ENCODE measurements at places on chromosomes 2 and 18.

GRCh38 chr18:31634331-31634713, 42.6 kb downstream of the TTR start:
- DNase-seq, result no peak

DNA sequence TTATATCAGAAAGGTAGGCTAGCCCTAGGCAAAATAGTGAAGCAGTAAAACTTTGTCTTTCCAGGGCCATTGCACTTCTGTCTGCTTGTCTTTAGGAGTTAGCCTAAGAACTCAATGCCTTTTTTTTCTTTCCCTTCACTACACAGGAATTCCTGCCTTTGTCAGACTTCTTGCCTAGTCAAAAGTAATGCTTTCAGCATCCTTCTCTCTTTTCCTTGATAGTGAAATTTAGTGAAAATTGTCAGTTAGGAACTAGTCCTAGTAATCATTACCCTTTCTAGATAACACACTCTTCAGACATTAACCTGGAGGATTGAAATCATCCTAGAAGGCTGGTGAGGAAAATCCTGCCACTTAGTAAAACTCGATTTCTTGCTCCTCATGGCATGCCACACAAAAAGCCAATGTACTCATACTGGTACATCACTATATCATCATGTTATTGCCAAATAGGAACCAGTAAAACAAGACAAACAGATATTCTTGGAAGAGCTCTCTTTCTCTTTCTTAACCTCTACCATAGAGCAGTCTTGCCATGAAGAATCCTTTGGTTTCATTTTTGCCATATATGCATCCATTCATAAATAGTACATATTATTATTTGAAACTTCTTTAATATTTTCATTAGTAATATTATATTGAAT, 320.5 kb downstream of the CTNNA2 start:
- no peak for DNase-seq

GRCh38 chr2:186339716-186340115, 146.3 kb upstream of the ZC3H15 start:
- no peak for DNase-seq

GRCh38 chr2:14720739-14721138, 88.2 kb downstream of the LRATD1 start:
- no peak for DNase-seq

GRCh38 chr2:7111626-7112025, 194.4 kb downstream of the RNF144A start:
- DNase-seq, result no peak

- no peak for DNase-seq
Measured at GRCh38 chr2:213156717-213157116, 5.3 kb upstream of the IKZF2 start.

GRCh38 chr2:214328941-214329340, 81.9 kb upstream of the VWC2L start:
- DNase-seq, result no peak

GRCh38 chr2:222606306-222606705, 49.6 kb downstream of the FARSB start:
- no peak for DNase-seq

DNA sequence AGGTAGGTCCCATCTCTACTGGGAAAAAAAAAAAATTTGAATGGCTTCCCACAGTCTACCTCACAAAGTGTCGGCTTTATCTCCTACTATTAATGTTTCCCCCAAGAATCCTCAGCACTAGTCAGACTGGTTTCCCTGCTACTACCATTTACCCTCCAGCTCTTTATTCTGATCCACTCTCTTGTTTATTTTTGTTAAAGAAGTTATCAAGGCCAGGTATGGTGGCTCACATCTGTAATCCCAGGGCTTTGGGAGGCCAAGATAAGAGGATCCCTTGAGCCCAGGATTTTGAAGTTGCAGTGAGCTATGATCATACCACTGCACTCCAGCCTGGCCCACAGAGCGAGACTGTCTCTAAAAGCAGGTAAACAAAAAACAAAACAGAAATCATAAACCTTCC, 1275.3 kb downstream of the LRP1B start:
- DNase-seq, result no peak

GRCh38 chr2:217160978-217161973, 301.4 kb upstream of the TNP1 start:
- DNase-seq, result no peak

GRCh38 chr2:69559442-69560146, 83.9 kb downstream of the AAK1 start:
- DNase-seq, result no peak

GRCh38 chr2:70460333-70460732, 93.3 kb downstream of the TGFA start:
- DNase-seq, result no peak

DNA sequence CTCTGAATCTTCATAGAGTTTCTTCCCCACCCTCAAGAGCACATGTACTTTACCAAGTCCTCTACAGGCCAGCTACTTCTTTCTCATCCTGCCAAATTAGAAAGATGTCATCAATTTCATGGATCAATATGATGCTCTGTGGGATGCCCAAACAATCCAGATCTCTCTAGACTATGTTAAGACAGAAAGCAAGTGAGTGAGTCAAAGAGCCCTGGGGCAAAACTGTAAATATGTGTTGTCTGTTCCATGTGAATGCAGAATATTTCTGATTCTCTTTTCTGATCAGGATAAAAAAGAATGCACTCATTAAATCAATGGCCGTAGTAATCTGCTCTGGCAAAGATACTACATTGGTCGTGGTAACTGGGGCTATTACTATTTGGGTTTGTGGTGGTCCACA, 53.1 kb upstream of the ROCK2 start:
- DNase-seq, result no peak

GRCh38 chr18:39835303-39836030, 2119.6 kb upstream of the PIK3C3 start:
- no peak for DNase-seq

DNA sequence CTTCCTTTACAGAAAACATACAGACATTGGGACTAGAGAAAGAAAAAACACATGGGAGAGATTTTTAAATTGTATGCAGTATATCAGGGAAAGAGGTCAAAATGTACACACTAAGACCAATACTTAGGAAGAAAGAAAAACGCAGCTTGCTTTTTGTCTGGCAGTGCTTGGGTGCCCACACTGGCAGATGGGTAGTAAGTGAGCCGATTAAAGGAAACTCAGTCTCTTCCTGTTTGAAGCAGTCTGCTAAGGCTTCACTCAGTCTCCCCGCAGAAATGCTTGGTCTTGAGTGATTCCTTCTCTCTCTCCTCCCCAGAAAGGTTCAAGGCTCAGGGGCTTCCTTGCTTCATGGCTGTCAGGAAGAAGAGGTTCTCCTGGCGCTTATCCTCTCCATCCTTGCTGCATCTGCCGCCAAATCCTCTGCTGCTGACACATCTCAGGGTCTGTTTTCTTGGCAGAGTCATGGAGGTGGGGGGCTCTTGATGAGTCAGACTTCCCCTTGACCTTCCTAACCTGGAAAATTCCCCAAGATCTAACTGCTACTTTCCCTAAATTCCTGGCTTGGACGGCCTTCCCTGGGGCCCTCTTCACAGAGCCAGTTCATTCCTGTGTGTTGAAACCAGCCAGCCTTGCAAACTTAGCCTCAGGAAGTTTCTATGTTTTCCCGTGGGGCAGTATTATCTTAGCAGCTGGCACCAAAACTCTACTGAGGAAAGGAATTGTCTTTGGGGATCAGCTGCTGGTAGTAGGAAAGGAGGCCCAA, 10.5 kb upstream of the TMSB10 start:
- DNase-seq, result no peak

DNA sequence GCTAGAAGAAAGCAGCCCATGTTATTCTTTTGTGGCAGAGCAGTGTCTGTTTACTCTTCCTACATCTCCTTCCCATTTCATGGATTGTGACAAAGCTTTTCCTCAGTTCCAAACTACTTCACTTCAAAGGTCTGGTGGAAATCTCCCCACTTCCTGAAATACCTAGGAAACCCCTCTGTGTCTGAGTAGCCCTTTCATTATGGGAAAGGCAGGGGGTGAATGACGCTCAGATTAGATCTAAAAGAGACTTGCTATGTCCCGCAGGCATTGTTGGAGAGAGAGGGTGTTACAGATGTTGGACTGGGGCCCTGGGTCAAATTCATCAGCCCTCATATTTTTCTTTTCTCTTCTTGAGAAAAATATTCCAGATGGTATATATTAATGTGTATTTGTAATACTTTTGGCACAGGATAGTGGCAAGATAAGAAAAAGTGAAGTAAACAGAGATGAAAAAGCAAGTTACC, 675.0 kb downstream of the IRS1 start:
- no peak for DNase-seq

- DNase-seq, result no peak
Measured at GRCh38 chr2:173232956-173233744, 121.5 kb upstream of the CDCA7 start.

- no peak for DNase-seq
Measured at GRCh38 chr2:150441226-150441625, 46.2 kb downstream of the RND3 start.

GRCh38 chr2:41932241-41933045, 115.4 kb upstream of the PKDCC start:
- DNase-seq, result no peak

GRCh38 chr2:21860907-21861306, 737.1 kb downstream of the TDRD15 start:
- no peak for DNase-seq

GRCh38 chr2:232523682-232524597, 2.0 kb upstream of the CHRND start:
- no peak for DNase-seq

DNA sequence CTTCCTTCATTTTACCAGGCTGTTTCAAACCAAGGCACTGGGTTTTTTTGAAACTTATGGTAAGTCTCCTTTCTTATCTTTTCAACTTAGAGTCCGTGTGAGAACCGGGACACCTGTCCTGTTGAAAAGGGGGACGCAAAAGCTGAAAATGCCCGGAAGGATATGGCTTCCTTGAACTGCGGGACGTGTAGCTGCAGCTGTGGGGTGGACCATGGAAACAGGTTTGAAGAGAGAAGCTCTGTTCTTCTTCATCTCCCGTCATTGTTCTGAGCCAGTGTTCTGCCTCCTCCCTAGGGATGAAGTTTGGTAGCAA, 29.5 kb upstream of the DNAJC27 start:
- no peak for DNase-seq

DNA sequence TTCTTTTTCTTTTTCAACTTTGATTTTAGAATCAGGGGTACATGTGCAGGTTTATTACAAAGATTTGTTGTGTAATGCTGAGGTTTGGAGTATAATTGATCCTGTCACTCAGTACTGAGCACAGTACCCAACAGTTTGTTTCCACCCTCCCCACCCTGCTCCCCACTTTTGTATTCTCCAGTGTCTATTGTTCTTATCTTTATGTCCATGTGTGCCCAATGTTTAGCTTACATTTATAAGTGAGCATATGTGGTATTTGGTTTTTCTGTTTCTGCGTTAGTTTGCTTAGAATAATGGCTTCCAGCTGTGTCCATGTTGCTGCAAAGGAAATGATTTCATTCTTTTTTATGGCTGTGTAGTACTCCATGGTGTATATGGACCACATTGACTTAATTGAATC, 43.1 kb downstream of the RDH14 start:
- no peak for DNase-seq

DNA sequence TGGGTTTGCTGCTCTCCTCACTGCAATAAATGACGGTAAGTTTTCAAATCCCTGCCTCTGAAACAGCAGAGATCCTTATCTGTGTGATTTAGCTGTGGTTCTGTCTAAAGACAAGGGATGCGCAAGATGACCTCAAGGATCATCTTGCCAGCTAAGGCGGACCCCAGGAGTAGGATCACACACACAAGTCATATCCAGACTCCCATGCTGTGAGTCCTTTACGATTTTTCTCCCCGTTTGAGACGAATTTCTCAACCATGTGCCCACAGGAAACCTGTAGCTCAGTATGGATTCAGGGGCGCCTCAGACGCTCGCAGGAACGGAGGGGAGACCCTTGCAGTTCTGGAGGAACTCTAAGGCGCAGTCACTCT, 11.1 kb upstream of the DCTN1 start:
- no peak for DNase-seq

- DNase-seq, result no peak
Measured at GRCh38 chr2:120748310-120748709, 12.6 kb downstream of the GLI2 start.

DNA sequence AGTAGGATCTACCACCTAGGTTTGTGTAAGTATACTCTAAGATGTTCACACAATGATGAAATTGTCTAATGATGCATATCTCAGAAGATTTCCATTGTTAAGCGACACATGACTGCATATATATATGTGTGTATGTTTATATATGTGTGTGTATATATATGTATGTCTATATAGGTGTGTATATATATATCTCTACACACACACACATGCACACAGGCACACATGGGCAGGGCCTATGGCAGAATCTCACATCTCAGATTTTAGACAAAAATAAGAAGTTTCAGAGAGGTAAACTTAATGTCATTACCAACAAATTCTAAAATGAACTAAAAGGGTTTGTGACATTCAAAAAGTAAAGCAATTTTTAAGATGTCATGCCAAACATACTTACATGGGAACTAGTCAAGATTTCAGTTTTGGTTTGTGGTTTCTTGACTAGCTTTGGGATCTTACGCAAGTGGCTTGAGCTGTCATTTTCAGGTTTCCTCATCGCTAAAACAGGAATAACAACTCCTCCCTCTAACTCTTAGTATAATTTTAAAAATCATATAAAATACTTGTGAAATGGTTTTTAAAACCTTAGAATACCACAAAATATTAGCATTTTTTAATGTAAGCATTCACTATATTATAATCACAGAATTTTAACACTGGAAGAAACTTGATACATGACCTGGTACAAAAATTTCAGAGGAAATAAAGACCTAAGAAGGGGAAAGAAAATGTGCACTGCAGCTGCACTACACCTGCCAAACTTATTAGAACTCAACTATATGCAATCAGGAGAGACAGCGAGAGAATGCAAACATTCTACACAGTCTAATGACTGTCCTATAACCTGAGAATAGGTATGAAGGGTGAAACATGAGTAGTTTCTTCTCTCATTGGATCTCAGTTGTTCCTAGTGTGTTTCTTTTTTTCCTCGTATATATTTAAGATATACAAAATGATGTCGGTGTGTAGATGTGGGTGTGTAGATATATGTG, 75.7 kb downstream of the TTC21B start:
- DNase-seq, result no peak

DNA sequence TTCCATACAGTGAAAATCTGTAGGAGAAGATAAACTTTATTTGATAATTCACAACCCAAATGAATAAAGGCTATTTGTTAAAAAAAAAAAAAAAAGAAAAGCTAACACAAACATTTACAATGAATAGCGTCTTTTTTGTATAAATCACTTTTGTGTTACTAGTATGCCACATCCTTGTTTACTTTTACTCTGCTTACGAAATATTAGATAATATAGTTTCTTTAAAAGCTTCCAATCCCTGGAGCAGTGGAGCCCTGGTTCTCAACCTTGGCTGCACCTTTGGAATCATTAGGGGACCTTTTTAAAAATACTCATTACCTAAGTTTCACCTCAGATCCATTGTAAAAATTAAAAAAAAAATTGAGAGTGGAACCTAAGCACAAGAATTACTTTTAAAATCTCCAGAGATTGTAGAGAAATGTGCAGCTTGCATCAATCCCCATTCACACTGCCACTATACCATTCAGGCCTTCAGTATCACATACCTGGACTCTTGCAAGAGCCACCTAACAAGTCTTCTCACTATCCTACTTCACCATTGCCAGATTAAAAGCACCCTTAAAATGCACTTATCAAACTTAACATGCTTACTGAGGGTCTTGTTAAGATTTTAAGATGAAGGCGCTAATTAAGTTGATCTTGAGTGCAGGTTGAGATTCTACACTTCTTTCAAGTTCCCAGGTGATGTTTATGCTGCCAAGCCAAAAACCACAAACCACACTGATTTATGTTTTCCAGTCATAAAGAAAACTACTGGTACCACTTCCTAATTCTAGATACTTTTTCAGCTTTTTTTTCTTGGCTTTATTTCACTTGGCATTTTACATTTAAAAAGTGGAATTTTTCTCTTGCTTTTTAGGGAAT, 59.7 kb upstream of the ZC3H15 start:
- DNase-seq, result no peak
